ENCODE measurements at places on chromosomes 1 and 21. TPM values are rescaled to one million over a fixed set of nuclear protein-coding genes. Genes with fewer than 3 reads are reported as not detected.

The TRIM17 gene
- 2.8 TPM for total RNA-seq

The CD34 gene
- 0.35 TPM for total RNA-seq

The JTB gene
- total RNA-seq = 85.4 TPM

The PSRC1 gene
- 63.0 TPM for total RNA-seq

The NLRP3 gene
- not detected for total RNA-seq

The DOCK7 gene
- 36.8 TPM for total RNA-seq

The OXCT2 gene
- total RNA-seq = 4.3 TPM

The CDK11A gene
- total RNA-seq = 50.1 TPM

The OR6N1 gene
- total RNA-seq = not detected

The KCND3 gene
- 0.15 TPM for total RNA-seq

The LDLRAP1 gene
- total RNA-seq = 15.7 TPM

The PGLYRP4 gene
- total RNA-seq = not detected

The RNF186 gene
- not detected for total RNA-seq

The CAPZA1 gene
- 108 TPM for total RNA-seq

The RSPO1 gene
- 0.33 TPM for total RNA-seq

The GPR3 gene
- total RNA-seq = 4.3 TPM

The LCE1A gene
- total RNA-seq = not detected

The GBP6 gene
- not detected for total RNA-seq

The LCA5L gene
- 0.46 TPM for total RNA-seq

The CCDC190 gene
- not detected for total RNA-seq

The TMEM240 gene
- 7.7 TPM for total RNA-seq

The MRPS14 gene
- 32.8 TPM for total RNA-seq

The KRTAP19-1 gene
- total RNA-seq = not detected

The PBX1 gene
- total RNA-seq = 133 TPM

The OR10Z1 gene
- not detected for total RNA-seq

The PGBD5 gene
- total RNA-seq = 19.0 TPM

The IL12RB2 gene
- total RNA-seq = 0.77 TPM

The SAMSN1 gene
- 4.6 TPM for total RNA-seq

The GFI1 gene
- 0.11 TPM for total RNA-seq

The FABP3 gene
- total RNA-seq = 9.0 TPM

The PRKACB gene
- total RNA-seq = 20.7 TPM

The FNDC10 gene
- 15.2 TPM for total RNA-seq

The PLPPR4 gene
- total RNA-seq = 0.31 TPM

The CSF3R gene
- total RNA-seq = not detected

The ATP1A2 gene
- 3.0 TPM for total RNA-seq

The SLAMF9 gene
- total RNA-seq = not detected

The SMYD3 gene
- total RNA-seq = 25.5 TPM

The HRNR gene
- total RNA-seq = not detected

The TFF2 gene
- not detected for total RNA-seq

The FCRLA gene
- not detected for total RNA-seq

The KCNA3 gene
- 0.68 TPM for total RNA-seq

The DPYD gene
- 0.22 TPM for total RNA-seq

The IGSF5 gene
- total RNA-seq = 2.1 TPM

The PTAFR gene
- 1.8 TPM for total RNA-seq

The HMGCS2 gene
- not detected for total RNA-seq

The ATAD3A gene
- total RNA-seq = 55.8 TPM

The ITLN2 gene
- 2.4 TPM for total RNA-seq

The ERG gene
- 0.11 TPM for total RNA-seq

The LHX4 gene
- total RNA-seq = 2.0 TPM

The CXADR gene
- total RNA-seq = 150 TPM

The MIXL1 gene
- total RNA-seq = 4.7 TPM

The HPCAL4 gene
- total RNA-seq = 0.15 TPM

The OR2M3 gene
- not detected for total RNA-seq

The BEST4 gene
- 1.3 TPM for total RNA-seq

The LCE3D gene
- total RNA-seq = not detected

The CLCA4 gene
- not detected for total RNA-seq

The LCK gene
- 37.0 TPM for total RNA-seq

The TMPRSS3 gene
- total RNA-seq = 0.44 TPM

The LCE2C gene
- total RNA-seq = not detected

The ATP1A4 gene
- 0.20 TPM for total RNA-seq
